SHP77 (cell line): ENCODE measurements at places on chromosomes 6 and 20.

- DNase-seq: no peak
These were observed 36.1 kb upstream of the PLCB4 start for GRCh38 chr20:9032758-9033157.

- no peak for DNase-seq
These were observed 808 bp downstream of the ILRUN start for GRCh38 chr6:34695729-34696188.

DNA sequence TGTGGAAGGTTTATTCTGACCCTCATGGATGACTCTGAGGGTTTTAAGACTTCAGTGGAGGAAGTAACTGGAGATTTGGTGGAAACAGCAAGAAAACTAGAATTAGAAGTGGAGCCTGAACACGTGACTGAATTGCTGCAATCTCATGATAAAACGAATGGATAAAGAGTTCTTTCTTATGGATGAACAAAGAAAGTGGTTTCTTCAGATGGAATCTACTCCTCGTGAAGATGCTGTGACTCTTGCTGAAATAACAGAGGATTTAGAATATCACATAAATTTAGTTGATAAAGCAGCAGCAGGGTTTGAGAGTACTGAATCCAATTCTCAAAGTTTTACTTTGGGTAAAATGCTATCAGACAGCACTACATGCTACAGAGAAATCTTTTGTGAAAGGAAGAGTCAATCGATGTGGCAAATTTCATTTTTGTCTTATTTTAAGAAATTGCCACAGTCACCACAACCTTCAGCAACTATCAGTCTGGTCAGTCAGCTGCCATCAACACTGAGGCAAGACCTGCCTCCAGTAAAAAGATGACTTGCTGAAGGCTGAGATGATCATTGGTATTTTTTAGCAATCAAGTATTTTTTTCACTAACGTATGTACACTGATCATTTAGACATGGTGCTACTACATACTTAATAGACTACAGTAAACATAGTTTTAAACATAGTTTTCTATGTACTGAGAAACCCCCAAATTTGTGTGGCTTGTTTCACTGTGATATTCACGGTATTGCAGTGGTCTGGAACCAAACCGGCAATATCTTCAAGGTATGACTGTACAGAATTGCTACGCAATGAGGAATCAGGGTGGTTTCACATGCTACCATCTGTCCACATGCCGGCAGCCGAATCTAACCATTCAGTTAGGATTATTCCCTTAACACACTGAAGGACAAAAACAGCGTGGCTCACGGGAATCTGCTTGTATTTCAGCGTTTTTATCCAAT, 149.0 kb downstream of the MYB start:
- no peak for DNase-seq

GRCh38 chr20:46588532-46589511, 38.4 kb upstream of the OCSTAMP start:
- no peak for DNase-seq
